ENCODE measurements at places on chromosomes 7 and 10.

GRCh38 chr7:30659312-30659711, 22.9 kb downstream of the CRHR2 start:
- no peak for DNase-seq

DNA sequence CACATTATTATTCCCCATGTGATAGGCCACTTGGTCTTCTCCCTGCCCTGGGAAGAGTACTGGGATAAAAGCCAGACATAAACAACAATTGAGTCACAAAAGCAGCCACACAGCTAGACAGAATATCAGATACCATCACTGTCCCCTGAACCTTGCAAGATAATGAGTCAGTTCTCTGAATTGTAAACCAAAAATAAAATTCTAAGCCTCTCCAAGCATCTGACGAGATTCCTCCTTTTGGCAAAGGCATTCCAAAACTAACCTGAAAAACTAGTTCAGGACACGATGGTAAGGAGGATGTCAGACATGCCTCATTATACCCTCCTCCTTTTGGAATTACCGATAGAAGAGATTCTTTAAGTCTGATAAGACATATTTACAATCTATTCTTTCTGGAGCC, 450.7 kb downstream of the HTR7 start:
- no peak for DNase-seq

DNA sequence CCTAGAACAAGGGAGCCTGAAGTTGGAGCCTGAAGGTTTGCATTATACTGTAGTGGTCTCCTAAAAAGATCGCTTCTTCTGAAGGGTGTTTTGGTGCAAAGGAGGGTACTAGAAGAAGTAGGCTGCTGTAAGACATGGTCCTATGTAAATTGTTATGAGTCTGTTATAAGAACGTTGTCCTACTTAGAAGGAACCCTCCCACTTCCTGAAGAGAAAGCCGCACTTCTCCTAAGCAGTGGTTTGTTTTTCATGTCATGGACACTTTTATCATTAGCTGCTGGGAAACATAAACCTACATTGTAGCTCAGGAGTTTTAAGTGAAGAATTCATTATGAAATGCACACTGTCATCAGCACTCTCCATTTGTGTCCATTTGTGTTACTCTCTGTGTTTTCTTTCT, 129.1 kb upstream of the ITGB1 start:
- DNase-seq, result no peak

DNA sequence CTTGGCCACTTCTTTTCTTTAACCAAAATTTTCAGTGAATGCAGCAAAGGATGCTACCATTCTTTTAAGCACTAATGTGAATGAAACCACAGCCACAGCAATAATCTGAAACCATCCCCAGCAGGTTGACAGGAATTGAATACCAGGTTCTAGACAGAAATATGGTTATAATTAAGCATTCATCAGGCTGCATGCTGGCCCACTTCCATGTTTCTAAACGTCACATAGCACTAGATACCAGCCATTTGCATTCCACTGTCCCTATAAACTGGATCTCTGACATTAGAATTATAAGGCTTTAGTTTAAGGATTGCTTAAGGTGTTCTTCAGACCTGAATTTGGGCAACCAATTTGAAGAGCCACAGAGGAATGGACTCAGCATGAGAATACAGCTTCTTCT, 340.8 kb upstream of the KLF6 start:
- DNase-seq, result no peak

- DNase-seq, result no peak
These were observed 335.7 kb upstream of the SHH start for GRCh38 chr7:156147756-156148504.

GRCh38 chr7:151226875-151227782, at the start of gene ABCF2:
TSS of gene ABCF2 (minus strand) at chr7:151227205. CDS start at chr7:151226458, 747 bp downstream.
- DNase-seq, result peak; percentile 95

All from stimulated activated CD8-positive, alpha-beta memory T cell treated with anti-CD3 and anti-CD28 coated beads, Interleukin-15, amount 100 ng/mL, for 48 hours (primary cell).